ENCODE measurements at places on chromosomes 2 and 18.
A peak's percentile ranks its signal among the peaks of the same experiment; 100 is the strongest.

DNA sequence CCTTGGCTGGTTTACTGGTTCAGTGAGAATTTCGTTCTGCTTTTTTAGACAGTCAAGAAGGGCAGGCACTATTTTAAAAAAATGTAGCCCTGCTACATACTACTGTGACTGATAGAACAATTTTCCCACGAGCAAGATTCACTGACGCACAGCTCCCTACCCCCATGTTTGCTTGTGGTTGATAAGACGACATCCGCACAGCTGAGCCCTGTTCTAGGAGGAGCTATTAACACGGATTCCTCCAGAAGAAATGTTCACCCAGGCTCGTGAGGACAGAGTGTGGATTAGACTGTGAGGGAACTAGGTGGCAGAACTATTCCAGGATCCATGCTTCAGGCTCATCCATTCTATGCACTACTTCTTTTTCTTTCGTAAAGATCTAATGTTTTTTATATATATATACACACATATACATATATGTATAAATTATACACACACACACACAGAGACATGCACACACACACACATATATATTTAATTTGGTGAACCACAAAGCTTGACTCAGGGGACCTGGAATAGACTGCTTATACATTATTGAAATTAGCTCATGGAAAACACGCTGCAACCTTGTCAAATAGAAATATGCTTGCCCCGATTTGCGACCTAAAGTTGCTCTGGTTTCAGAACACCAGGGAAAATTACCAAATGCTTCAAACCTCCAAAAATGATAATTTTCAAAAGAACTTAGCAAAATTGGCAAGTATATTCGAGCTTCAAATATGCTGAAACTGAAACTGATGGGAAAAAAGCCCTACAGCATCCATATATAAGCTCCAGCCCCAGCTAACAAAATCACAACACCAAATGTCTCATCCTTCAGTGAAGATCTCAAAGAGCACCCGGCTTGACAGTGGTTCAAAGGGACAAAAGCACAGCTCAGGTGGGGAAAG, 370.4 kb downstream of the SOCS6 start:
- no peak for DNase-seq

GRCh38 chr2:183079139-183079775, 710 bp downstream of the DUSP19 start:
- DNase-seq: no peak

DNA sequence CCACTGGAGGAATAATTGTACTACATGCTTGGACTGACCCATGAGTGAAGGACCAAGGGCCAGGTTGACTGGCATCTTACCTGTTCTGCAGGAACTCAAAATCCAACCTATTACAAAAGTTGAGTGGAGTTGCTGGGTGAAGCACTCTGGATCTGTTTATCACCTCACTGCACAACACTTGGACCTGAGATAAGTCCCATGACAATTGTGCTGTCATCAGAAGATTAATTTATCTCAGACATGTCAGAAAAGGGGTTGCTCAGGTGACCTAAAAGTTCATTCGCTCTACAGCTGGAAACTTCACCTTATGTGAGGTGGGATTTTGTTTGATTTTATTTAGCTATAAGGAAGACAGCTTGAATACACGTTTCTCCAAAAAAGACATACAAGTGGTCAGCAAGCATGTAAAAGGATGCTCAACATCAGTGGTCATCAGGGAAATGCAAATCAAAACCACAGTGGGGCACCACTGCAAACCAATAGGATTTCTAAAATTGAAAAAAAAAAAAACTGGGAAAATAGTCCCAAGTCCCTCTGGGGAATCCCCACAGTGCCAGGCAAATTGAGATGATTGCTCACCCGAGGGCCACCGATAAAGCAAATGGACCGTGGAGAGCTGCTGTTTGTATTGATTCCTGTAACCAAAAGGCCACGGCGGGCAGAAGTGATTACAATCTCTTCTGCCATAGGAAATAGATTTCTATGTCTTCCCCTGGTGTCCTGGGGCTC, 65.8 kb upstream of the SLC35F5 start:
- no peak for DNase-seq

DNA sequence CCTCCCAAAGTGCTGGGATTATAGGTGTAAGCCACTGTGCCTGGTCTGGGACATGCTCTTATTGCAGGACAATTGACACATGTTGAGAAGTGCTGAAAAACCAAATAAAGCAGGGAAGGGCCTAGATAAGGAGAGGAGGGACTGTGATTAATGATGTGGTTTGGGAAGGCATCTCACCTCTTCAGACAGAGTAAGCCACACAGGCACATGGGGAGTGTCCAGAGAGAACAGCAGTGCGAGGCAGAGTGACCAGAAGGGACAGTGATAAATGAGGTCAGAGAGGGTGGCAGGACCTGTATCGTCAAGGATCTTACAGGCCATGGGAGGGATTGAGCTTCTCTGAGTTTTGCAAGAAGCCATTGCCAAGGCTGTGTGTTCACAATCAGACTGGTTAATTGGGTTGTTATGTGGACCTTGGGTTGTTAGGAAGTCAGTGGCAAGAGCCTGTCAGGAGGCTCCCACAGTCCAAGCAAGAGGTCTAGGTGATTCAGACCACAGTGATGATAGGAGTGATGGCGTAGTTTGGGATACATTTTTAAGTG, 58.5 kb downstream of the EIF5B start:
- DNase-seq: no peak

DNA sequence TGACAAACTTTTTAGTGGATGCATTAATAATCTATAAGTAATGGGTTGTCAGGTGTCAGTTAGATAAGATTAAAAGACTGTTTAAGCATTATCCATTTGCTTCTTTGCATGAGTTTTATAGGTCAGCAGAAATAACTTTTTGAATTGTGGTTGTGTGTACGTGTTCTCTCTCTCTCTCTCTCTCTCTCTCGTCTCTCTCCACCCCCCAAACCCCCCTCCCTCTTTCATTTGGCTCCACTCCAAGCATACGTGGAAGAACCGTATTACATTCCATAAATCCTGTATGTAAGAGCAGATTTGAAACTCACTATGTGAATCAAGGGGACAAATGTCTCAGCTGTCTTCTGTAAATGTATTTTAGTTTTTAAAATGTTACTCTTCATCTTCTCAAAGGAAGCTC, 120.2 kb downstream of the MEIS1 start:
- peak; percentile 71 for DNase-seq

DNA sequence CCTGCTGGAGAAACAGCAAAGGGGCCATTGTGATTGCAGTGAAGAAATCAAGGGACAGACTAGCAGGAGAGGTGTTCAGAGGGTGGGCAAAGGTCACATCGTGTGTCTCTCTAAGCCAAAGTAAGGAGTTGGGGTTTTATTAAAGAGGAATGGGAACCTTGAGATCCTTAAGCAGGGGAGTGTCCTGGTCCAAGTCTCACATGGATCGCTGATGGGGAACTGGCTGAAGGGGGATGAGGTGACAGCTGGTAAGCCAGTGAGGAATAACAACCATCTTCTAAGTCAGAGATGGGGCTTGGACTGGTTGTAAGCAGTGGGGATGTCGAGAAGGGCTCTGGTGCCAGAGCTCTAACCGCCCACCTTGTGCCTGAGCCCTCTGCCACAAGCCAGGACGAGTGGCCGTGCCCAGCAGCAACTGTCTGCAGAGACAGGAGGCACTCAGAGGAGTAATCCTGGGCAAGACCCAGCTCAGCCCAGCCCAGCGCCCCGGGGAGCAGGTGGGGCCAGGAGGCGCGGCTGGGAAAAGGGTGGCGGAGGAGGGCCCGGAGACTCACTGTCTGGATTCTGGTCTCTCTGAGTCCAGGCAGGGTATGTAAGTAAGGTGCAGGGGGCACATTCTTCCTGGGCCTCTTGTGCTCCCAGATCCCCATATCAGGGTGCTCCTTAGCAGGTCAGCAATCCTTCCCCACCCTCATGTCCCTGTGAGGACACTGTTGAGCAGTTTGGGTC, 13.7 kb downstream of the WNT10A start:
- no peak for DNase-seq
